ENCODE measurements at places on chromosomes 5 and 9. TPM values are rescaled to one million over a fixed set of nuclear protein-coding genes. Genes with fewer than 3 reads are reported as not detected.

The PCDHA10 gene
- total RNA-seq = 18.3 TPM

The PIP5K1B gene
- total RNA-seq = 2.0 TPM

The TESK1 gene
- total RNA-seq = 62.3 TPM

The EIF4EBP3 gene
- total RNA-seq = 6.7 TPM

The RMRP gene
- 16,487 TPM for total RNA-seq

The C5orf58 gene
- not detected for total RNA-seq

The CXXC5 gene
- 79.1 TPM for total RNA-seq

The EDIL3 gene
- 5.6 TPM for total RNA-seq

The CCNJL gene
- 23.1 TPM for total RNA-seq

The CCL21 gene
- total RNA-seq = not detected

The GHR gene
- 6.6 TPM for total RNA-seq

The KIF4B gene
- total RNA-seq = not detected

The PCA3 gene
- total RNA-seq = 0.31 TPM

The FAM221B gene
- total RNA-seq = not detected

The CYLC2 gene
- total RNA-seq = not detected

The FAM81B gene
- total RNA-seq = not detected

The SPATA31C1 gene
- not detected for total RNA-seq

The CCDC69 gene
- total RNA-seq = 4.6 TPM

The BRD8 gene
- total RNA-seq = 141 TPM

The IFNA2 gene
- total RNA-seq = not detected

The HDAC3 gene
- total RNA-seq = 103 TPM

The CDO1 gene
- 24.6 TPM for total RNA-seq

The KCTD16 gene
- total RNA-seq = 21.2 TPM

The CDX1 gene
- 0.31 TPM for total RNA-seq

The PCDHB5 gene
- total RNA-seq = 29.4 TPM

The EXOSC3 gene
- total RNA-seq = 61.8 TPM

The FGD3 gene
- total RNA-seq = 12.0 TPM

The FAM153A gene
- total RNA-seq = 0.55 TPM

The HSPB3 gene
- total RNA-seq = not detected

The NOXA1 gene
- total RNA-seq = 15.3 TPM

The NIPBL gene
- total RNA-seq = 85.6 TPM

The PCDHA8 gene
- 5.1 TPM for total RNA-seq

The EPB41L4A gene
- 37.7 TPM for total RNA-seq

The OR13F1 gene
- not detected for total RNA-seq

The PCDHGA12 gene
- total RNA-seq = 3.2 TPM

The RASEF gene
- 14.1 TPM for total RNA-seq

The CCL27 gene
- total RNA-seq = 0.67 TPM

The CCDC112 gene
- total RNA-seq = 10.9 TPM

The OTP gene
- total RNA-seq = not detected

The CLTA gene
- total RNA-seq = 178 TPM

The CNTFR gene
- total RNA-seq = 2.3 TPM
